ENCODE measurements at places on chromosomes 4 and X.

GRCh38 chrX:153970357-153971123 lies 1.1 kb downstream of the HCFC1 start:
- no peak for DNase-seq

- DNase-seq, result no peak
Observed at GRCh38 chr4:185868983-185869382, 57.0 kb upstream of the SORBS2 start.

DNA sequence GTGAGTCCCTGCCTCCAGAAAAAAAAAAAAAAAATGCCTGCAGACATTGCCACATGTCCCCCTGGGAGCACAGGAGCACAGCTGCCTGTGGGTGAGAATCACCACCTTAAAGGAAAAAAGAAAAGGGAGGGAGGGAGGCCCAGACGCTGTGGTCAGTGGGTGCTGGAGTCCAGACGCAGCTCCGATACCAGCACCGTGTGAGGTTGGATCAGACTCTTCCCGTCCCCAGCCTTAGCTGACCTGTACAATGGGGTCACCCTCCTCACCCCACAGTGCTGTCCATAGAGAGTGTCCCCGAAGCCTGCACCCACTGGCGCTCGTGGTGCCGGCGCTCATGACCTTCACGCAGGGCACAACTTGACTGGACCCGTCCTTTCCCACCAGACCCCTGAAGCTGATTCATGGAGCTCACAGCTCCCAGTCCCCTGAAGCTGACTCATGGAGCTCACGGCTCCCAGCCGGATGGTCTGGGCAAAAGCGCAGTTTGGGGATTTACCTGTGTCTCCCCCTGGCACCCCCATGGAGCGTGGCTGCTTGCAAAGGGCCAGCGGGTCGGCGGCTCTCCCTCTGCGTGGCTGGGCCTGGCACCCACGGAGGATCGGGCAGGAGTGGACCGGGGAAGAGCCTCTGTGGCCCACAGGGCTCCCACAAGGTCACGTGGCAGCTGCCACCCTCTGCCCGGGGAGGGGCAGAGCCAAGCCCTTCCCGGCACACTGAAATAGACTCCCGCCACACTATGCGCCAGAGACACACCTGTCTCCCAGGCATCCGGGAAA lies 31.4 kb downstream of the ABLIM2 start:
- DNase-seq, result no peak

GRCh38 chr4:78788007-78788889 lies 12.1 kb downstream of the BMP2K start:
- DNase-seq, result no peak

- no peak for DNase-seq
Observed at GRCh38 chr4:38452009-38452408, 212.0 kb upstream of the KLF3 start.

DNA sequence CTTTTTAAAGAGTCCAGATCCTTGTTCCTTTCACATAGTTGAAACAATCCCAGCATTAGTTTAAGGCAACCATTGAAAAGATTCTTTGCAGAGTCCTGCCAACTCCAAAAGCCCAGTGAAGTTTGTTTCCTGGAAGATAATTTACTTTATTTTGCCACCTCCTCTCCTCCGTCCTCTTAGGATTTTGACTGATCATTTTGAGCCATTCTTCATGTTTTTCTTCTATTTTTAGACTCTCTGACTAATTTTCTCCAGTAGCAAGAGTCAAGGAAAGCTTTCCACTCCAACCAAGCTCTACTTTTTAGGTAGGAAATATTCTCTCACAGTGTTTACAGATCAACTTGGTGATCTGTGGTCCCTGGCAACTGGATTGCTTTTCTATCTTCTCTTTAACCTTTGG lies 10.3 kb downstream of the NCBP2L start:
- DNase-seq, result no peak

DNA sequence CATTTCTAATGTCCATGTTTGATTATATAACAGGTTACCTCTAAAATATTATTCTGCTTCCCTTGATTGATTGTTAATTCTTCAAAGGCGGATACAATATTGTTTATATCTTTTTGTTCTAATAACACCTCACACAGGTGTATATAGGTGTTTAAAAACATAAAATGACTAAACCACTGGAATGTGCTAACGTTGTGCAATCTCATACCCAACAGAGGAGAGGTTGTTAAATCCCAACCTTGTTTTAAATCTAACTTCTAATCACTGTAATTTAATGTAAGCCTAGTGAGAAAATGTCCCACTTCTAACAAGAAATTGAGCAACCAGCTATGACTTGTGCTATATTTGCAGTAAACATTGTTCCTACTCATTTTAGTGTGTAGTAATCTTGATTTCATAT lies 1.3 kb downstream of the ODAM start:
- DNase-seq, result no peak

DNA sequence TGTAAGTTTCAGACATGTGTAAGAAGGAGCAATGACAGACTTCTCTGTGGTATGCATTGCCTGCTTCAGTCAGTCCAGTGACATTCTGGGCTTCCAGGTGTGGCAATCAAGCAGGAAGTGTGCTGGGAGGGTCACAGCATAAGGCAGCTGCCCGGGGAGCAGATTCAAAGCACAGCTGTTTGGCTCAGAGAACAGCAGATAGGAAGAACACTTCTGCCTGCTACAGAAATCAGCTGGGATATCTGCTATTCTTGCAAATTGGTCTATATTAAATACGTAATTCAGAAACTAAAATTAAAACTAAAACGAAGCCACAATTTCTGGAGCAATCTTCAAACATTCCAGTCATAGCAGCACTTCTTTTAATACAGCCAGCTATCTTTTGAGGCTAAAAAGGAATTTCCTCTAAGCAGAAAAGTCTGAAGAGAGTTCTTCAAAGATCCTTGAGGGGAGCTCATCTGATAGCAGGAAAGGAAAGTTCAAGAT lies 47.5 kb upstream of the GALNT7 start:
- no peak for DNase-seq

GRCh38 chr4:153916273-153916755 lies 127.4 kb upstream of the SFRP2 start:
- no peak for DNase-seq

DNA sequence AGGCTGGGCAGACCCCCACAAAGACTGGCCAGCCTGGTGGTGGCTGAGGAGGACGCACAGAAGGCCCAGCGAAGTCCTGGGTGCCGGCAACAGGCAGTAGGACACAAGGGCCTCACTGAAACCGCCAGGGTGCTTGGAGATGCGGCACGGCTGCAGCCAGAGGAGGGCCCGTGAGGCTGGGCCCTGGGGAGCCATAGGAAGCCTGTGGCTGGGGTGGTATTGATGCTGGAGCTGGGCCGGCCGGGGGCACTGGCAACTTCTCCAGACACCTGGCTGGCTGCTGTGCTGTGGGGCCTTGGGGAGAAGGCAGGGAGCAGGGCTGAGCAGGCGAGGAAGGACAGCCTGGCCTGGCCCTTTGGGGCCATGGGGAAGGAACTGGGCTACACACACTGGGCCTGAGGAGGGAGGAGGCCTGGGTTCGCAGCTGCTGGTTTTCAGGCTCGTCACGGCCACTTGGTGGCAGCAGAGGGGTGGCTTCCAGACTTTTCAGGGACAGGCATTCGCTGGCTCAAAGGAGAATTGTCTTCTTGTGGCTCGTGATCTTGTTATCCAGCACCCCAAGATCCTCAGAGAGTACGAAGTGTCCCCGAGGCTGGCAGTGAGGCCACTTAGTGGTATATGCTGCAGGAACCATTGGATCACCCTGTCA lies 37.2 kb downstream of the ATP2B3 start:
- DNase-seq, result peak; percentile 2

- no peak for DNase-seq
Observed at GRCh38 chr4:141885112-141885511, 248.7 kb downstream of the IL15 start.

DNA sequence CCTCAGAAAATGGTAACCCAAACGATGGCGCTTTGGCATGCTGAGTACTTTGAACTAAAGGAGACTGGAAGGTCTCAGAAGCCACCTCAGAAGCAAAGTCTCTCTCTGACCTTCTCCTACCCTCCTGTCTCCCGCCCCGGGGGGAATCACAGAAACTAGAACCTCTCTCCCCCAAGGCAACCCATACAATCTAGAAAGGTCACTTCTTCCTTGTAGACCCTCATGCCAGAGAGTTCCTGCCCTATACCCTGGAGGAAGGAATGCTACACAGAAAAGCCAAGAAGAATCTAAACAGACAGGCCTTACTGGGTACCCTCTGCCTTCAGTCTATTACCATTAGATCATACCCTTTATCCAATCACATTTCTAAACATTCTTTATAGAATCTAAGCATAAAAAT lies 8.5 kb downstream of the PLAC1 start:
- no peak for DNase-seq

GRCh38 chr4:15162465-15163283 lies 160.4 kb downstream of the CPEB2 start:
- DNase-seq, result no peak

DNA sequence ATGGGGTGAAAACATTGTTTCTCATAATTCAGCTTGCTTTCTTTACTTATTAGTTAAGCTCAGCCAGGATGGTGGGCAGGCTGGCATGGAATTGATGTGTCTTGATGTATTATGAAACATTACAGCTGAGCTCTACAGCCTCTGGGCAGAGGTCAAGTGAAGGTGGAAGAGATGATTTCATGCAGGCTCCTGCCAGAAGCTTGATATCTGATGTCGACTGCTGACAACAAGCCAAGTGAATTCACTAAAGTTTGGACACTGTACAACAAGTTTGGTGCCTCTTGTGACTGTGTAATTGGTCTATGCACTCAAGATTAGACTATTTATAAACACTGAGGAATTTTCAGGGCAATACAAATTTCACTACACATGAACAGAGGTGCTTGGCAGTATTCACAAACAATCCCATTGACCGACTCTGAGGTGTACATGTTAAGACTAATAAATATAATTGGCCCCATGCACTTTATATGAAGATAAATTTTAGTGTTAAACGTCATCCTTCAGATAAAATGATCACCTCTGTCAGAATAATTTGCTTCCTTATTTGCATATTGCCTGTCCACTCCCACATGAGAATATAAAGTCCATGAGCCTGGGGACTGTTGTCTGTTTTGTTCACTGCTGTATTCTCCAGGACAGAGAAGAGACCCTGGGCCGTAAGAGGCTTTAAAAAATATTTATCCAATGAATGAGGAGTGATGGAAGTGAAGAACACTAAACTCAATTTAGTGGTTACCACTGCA lies 612.2 kb downstream of the IQCM start:
- DNase-seq, result no peak

GRCh38 chr4:99088023-99088449 lies 552 bp downstream of the ADH5 start:
- no peak for DNase-seq

DNA sequence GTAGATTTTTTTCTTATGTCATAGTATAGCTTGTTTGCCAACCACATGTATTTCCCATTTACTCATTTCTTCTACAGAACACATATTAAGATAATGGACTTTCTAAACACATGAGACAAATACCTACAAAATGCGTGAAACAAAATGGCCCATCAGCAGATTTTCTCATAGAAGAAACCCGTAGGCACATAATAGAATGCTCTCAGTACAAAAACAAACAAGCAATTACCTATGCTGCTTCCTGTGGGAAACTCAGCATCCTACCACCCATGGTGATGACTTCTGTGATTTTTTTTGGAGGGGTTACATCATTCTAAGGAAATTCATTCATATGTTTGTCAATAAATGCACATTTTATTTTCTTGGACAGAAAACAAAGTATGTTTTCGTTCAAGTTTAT lies 343.6 kb downstream of the SPRY1 start:
- no peak for DNase-seq

GRCh38 chrX:38882894-38883626 lies 81.8 kb downstream of the MID1IP1 start:
- no peak for DNase-seq

GRCh38 chr4:164800786-164801185 lies 46.9 kb downstream of the SMIM31 start:
- DNase-seq, result no peak

DNA sequence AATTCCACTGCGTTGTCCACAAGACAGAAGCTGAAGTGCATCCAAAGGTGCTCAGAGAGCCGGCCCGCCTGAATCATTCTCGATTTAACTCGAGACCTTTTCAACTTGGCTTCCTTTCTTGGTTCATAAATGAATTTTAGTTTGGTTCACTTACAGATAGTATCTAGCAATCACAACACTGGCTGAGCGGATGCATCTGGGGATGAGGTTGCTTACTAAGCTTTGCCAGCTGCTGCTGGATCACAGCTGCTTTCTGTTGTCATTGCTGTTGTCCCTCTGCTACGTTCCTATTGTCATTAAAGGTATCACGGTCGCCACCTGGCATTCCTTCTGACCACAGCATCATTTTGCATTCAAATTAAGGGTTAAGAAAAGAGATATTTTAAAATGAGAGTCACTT lies 115.5 kb downstream of the NFKB1 start:
- no peak for DNase-seq

GRCh38 chr4:70754470-70754869 lies 32.7 kb downstream of the RUFY3 start:
- no peak for DNase-seq

DNA sequence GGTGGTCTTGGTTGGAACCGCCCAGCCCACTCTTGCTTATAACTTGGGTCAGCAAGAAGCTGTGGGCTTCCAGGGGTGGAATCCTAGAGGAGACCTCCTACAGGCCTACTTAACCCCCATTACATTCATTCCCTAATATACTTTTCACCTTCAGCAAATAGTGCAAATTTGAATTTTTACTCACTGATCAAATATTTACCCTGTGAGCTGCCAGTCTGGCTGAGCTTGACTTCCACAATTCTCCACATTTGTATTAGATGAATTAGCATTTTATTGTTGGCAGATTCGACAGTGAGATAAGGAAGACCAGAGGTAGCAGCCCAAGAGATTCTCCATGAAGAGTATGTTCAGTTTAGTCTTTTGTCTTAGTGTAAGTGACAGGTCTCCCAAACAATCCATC lies 199.6 kb downstream of the BCOR start:
- no peak for DNase-seq

DNA sequence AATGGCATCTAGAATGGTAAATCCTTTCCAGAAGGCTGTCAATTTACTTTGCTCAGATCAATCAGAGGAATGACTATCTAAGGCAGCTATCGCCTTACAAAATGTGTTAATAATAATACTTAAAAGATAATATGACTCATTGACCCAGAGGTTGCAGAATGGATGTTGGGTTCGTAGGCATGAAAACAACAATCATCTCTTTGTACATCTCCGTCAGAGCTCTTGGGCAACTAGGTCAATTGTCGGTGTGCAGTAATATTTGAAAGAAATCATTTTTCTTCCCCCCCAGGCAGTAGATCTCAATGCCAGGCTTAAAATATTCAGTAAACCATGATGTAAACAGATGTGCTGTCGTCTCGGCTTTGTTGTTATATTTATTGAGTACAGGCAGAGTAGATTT lies 165.1 kb downstream of the CAMK2D start:
- DNase-seq, result no peak

Measured in stimulated activated CD8-positive, alpha-beta memory T cell treated with anti-CD3 and anti-CD28 coated beads, Interleukin-15, amount 100 ng/mL, for 4 hours (primary cell).